ELR (cell line): ENCODE measurements at places on chromosomes 3 and 15.

GRCh38 chr3:127777921-127778656, 44.2 kb downstream of the MGLL start:
- no peak for DNase-seq

DNA sequence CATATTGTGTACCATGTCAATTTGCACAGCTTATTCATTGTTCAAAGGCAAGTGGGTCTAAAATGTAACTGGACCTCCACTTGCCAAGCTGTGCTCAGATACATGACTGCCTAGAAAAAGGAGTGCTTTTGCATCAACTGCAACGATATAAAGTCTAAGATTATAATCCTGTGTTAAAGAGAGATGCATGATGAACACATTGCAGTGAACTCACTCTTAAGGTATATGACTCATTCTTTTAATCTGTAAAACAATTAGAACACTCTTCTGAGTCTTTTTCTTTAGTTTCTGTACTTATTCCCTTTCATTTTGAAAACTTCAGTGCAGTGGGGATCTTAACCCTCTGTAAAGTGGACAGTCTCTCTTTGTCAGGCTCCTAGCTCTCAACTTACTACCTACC, 982.8 kb downstream of the ROBO1 start:
- no peak for DNase-seq

GRCh38 chr3:23696842-23697241, 108.9 kb upstream of the UBE2E1 start:
- DNase-seq: no peak

DNA sequence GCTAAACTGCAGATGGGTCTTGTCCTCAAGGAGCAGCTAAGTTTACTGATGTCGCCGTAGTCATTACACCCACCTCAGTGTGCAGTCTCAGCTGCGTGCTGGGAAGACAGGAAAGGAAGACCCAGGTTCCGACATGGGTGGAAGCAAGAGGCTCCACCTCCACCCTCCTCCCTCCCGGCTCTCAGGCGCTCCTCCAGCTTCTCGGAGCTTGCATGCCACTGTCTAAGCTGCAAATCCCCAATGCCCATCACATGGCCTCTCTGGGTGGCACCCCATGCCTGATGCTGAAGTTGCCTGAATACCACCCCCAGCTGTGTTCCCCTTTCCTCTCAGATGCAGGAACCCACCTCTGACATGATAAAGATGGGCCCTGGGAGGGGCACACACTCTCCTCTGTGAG, 58.5 kb downstream of the MGLL start:
- DNase-seq: no peak

GRCh38 chr3:40852712-40853111, 328.0 kb downstream of the ZNF621 start:
- no peak for DNase-seq

- DNase-seq: no peak
Measured at GRCh38 chr3:184822654-184823053, 10.7 kb downstream of the VPS8 start.

GRCh38 chr3:15690230-15690629, 88.7 kb downstream of the BTD start:
- DNase-seq: no peak

DNA sequence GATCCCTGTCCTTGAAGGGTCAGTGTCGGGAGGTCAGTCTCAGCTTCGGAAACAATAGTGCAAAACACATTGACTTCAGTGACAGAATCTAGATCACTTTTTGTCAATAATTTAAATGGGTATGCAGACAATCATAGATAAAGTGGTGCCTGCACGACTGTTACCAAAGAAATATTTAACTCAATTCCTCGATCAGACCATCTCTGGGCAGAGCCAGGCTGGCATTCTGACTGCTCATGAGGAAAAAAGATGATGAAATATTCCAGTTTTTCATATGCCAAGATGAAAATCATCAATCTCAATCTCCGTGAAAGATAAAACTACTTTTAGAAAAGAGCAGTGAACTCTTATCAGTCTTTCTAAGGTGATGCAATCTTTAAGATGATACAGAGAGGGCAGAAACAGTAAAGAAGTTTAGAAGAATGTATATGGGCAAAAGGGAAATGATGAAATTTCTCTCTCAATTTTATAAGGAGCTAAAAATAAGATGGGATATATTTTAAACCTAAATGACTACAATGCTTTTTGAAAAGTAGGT, 169.9 kb downstream of the WDR72 start:
- no peak for DNase-seq

DNA sequence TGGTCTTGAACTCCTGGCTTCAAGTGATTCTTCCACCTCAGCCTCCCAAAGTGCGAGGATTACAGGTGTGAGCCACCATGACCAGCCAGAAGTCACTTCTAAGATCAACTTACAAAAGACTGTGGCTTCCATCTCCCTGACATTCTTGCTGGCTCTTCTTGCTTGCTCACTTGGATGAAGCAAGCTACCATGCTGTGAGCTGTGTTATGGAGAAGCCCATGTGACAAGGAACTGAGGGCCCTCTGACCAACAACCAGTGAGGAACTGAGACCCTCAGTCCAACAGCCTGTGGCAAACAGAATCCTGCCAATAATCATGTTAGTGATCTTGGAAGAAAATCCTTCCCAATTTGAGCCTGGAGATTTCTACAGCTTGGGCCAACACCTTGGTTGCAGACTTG, 7.2 kb upstream of the VPS8 start:
- no peak for DNase-seq

GRCh38 chr3:32296251-32297204, 58.0 kb downstream of the CMTM8 start:
- DNase-seq: peak; percentile 60

- no peak for DNase-seq
Measured at GRCh38 chr3:13251166-13251903, 168.8 kb downstream of the NUP210 start.

DNA sequence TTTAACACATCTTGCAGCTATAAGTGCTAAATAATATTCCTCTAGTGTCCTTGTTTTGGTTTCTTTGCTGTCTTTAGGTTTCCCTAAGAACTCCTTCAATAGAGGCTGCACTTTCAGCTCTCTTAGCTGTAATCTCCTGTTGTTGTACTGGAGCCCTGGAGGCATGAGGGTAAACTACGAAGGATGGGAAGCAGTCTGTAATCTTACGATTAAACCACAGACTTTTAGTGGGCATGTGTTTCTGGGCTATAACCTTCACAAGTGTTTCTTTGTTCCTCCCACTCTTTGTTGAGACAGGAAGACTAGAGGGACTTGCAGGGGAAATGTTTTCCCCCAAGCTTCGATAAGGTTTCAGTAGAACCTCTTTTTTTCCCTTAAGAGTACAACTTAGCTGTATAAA, 1058.1 kb downstream of the NSUN3 start:
- no peak for DNase-seq

DNA sequence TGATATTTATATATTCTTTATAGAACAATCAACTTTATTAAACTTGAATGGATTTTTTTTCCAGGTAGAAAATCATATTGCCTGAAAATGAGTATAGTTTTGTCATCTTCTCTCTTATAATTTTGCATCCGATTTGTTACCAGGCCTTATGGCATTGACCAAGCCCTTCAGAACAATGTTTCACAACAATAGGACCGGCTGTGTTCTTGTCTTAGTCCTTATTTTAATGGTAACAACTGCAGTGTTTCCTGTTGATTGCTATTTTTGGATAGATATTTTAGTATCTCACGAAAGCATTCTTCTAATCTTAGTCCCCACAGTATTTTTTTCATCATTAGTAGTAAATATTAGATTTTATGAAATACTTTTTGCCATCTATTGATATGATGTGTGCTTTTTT, 88.1 kb upstream of the ANKRD34C start:
- no peak for DNase-seq

- no peak for DNase-seq
Measured at GRCh38 chr3:121592856-121593702, at the start of gene FBXO40. TSS of gene FBXO40 (plus strand) at chr3:121593379. CDS start at chr3:121620576, 27,197 bp downstream.

- DNase-seq: no peak
Measured at GRCh38 chr3:128014548-128014947, 37.7 kb upstream of the SEC61A1 start.

DNA sequence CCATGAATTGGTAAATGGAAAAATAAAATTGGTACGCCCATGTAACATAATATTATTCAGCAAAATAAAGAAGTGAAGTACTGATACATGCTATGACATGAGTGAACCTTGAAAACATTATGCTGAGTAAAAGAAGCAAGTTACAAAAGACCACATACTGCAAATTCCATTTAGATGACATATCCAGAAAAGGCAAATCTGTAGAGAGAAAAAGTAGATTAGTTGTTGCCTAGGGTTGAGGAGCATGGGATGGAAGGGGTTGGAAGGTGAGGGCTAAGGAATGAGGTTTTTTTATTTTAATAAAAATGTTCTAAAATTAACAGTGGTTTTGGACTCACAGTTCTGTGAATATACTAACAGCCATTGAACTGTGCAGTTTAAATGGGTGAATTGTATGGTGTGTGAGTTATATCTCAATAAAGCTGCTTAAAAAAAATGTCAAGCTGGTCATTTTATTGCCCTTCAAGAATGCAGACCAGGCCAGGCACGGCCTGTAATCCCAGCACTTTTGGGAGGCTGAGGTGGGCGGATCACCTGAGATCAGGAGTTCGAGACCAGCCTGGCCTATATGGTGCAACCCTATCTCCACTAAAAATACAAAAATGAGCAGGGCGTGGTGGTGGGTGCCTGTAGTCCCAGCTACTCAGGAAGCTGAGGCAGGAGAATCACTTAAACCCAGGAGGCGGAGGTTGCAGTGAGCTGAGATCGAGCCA, 8.1 kb upstream of the DLG1 start:
- DNase-seq: peak; percentile 91

- no peak for DNase-seq
Measured at GRCh38 chr3:137763594-137763938, 549 bp upstream of the SOX14 start.

GRCh38 chr3:45097296-45097883, 48.8 kb downstream of the CDCP1 start:
- no peak for DNase-seq

DNA sequence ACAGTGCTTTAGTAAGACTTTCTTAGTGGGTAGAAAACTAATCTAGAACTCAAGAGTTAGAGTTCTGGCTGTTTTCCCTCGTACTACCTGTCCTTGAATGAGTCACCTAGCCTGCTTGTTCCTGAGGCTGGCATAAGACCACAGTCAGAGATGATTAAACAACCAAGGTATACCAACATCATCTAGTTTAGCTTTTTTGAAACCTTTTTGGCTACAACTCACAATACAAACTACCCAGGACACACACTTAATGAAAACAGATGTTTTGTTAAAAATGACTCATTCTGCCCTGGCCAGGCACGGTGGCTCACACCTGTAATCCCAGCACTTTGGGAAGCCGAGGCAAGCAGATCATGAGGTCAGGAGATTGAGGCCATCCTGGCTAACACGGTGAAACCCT, 4.6 kb downstream of the MCCC1 start:
- no peak for DNase-seq

DNA sequence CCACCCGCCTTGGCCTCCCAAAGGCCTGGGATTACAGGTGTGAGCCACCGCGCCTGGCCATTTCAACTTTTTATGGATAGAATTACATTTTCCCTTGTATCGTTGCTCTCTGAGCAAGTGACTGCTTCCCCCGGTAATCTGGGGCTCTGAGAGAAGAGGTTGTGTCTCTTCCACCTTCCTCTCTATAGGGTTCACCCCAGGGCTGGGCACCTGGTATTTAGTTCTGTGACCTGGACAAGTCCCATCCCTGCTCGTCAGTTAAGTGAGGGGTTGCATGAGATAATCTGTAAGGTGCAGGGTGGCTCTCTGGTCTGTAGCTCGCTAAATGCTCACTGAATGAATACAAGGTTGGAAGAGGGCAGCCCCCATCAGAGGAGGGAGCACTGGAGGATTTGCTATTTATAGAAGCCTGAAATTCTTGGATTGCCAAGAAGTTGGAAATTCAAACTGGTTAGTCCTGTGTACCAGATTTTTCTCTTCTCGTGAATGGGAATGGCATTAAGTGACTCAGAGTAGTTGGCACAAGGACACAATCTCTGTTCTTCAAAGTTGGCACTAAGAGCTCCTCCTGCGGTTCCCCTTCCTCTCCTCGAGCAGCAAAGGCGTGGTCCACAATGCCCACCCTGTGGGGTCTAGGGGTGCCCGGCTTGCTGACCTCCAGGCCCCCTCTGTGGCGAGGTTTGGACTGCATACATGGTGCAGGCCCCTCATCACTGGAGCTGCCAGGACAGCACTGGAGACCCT, 68.1 kb upstream of the DLG1 start:
- DNase-seq: no peak

GRCh38 chr3:177471733-177472480, 274.6 kb upstream of the TBL1XR1 start:
- no peak for DNase-seq

DNA sequence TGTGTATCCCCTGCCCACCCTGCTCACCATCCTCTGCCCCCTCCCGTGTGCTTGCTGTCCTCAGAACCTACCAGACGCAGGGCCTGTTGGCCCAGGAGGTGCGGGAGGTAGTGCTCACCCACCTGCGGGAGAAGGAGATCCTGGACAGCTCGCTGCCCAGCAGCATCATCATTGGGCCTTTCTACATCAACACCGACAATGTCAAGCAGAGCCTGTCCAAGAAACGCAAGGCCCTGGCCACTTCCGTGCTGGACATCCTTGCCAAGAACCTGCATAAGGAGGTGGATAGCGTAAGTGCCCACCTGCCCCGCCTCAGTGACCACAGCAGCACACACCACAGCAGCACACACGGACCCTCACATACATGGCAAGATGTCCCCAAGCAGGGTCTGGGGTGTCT, 33.0 kb downstream of the DNAH1 start:
- DNase-seq: no peak

DNA sequence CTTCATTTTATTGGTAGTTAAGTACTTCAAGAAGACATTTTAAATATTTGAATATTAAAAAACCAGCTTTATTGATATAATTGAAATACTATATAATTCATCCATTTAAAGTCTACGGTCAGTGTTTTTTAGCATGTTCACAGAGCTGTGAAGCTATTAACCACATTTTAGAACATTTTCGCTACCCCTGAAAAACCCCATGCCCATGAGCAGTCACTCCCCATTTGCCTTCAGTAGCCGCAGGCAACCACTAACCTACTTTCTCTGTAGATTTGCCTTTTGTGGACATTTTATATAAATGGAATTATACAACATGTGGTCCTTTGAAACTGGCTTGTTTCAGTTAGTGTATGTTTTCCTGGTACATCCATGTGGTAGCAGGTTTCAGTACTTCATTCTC, 55.7 kb downstream of the GPR171 start:
- no peak for DNase-seq

- DNase-seq: peak; percentile 60
Measured at GRCh38 chr3:17258823-17259436, 374.2 kb downstream of the PLCL2 start.

DNA sequence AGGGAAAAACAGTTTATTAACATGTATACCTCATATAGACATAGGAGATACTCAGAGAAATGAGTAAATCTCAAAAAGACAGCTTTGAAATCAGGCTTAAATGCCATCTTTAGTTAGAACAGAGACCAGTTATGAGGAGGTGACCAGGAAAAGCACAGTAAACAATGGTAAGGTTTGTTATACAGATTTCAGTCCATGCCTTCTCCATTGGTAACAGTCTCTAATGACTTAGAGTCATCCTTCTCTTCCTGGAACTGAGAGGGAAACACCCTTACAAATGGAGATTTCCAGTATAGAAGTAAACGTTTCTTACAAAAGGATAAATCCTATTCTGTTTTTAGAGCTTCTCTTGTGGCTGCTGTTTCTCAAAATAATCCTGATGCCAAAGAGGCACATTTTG, 476.3 kb upstream of the NAALADL2 start:
- no peak for DNase-seq

GRCh38 chr3:12286927-12287726, 1.7 kb upstream of the PPARG start:
- DNase-seq: peak; percentile 25

- DNase-seq: no peak
Measured at GRCh38 chr3:126797563-126797962, 93.5 kb downstream of the CHCHD6 start.
